Left lobe of liver (tissue), 2 donors: ENCODE measurements at places on chromosomes 3 and 15. TPM values are rescaled to one million over a fixed set of nuclear protein-coding genes. Genes with fewer than 3 reads are reported as not detected.

- no peak for DNase-seq
Observed at GRCh38 chr3:39011191-39011736, 40.5 kb downstream of the SCN11A start.

GRCh38 chr15:52715411-52715810 is 36.2 kb upstream of the ATOSA start:
- no peak for DNase-seq

DNA sequence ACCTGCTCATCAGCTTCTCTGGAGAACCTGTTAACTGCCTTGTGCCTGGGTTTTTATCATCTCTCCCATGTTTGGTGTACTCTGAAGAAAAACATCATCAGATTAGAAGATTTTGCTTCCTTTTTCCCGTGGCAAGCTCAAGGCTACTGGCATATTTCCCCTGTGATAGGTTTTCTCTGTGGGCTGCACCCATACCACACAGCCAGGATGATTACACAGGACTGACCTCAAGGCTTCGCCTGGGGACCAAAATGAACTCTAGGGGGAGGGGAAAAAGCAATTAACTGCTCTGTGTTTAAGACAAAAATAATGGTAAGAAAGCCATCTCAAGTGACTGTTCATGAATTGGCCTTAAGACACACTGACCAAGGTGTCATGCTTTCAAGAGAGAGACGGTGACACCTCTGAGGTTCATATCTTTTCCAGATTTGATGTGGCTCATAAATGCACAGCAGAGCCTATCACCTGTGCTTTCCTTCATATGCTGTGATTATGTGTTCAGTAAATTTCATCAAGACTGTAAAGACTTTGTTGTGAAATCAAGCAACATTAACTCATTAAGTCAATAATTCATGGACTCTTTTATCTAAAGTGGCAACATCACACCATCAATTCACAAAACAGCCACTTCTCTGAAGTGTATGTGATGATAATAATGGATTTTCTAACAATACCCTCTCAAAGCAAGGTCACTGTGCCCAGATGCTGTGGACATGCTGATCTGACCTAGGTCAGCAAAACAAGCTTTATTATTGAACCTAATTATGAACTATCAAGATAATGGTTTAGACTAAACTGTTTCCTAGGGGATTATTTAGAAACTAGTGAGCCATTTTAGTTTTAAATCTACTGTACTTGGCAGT is 427.9 kb downstream of the WDR72 start:
- no peak for DNase-seq

DNA sequence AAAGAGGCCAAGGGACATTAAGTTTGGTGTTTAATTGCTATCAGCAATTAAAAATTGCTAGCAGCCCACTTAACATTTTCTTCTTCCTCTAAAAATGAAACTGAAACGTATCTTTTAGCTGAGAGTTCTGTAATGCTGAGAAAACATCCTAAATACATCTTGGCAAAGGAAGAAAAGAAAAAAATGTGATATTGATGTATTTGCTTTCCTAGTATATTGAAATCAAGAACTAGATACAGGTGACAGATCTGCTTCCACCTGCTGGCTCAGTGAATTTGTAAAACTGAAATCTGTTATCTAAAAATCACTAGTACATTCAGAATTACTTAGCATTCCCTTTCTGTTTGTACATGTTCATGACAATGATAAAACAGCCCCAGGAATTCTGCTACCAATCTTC is 283.2 kb downstream of the ZBTB20 start:
- no peak for DNase-seq

- no peak for DNase-seq
Observed at GRCh38 chr3:11697701-11698100, 54.0 kb upstream of the VGLL4 start.

DNA sequence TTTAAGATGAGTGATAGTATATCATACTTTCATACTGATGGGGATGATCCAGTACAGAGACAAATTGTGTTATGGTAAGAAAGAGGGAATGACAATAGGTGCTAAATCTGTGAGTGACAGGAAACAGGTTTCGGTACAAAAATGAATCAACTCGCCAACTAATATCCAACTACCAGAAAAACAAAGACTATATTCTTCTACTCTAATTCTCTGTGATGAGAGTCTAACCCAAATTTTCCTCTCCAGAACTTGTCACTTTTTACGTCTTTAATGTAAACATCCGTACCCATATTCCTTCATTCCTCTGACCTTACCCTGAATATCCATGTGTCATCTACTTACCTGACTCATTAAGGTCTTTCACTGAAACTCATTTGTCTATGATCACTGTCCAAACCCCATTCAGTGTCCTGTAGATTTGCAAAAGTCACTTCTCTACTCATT is 39.6 kb downstream of the SCAPER start:
- DNase-seq = no peak

- DNase-seq = no peak
Observed at GRCh38 chr3:168844472-168844871, 748.7 kb upstream of the GOLIM4 start.

DNA sequence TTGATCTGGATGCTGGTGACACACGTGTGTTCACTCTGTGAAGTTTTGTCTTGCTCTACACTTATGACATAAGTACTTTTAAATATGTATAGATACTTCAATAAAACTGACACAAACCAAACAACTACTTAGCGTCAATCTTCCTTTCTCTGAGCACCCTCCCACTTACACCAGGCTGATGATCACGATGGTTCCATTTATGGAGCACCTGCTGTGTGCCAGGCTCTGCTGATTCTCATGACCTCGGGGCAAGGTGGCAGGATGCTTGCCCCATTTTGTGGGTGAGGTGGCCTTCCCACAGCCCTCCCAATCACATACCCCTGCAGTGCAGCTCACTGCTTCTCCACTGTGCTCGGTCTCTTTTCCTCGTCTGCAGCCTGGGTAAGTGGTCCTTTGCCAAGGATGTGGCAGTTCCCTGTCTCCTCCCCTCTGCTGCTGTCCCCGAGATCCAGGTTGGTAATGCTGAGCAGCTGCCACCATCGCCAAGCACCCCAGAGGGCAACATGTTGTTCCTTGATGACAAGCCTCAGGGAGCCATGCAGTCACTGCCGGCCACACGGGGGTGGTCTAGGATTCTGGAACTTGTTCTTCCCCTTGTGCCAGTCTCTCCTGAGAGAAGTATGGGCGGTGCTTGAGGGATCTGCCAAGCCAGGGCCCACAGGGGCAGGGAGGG is 20.6 kb upstream of the ADCY5 start:
- DNase-seq = no peak

DNA sequence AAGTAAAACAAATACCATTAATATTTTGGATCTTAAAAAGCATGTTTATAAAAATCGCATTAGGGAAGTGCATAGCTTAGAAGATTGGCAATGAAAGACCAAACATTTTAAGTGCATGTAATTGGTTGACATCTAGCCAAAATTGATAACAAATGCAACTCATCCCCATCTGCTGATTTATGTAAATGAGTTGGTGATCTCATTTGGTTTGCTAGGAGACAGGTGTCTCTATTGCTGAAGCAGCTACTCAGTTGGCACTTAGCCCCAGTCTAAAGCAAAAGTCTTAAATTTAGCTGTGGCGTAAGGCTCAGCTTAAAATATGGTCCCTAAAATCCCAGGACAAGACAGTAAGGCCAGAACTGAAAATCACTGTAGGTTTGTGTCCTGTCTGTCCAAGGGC is 113.5 kb upstream of the CHL1 start:
- DNase-seq = no peak

DNA sequence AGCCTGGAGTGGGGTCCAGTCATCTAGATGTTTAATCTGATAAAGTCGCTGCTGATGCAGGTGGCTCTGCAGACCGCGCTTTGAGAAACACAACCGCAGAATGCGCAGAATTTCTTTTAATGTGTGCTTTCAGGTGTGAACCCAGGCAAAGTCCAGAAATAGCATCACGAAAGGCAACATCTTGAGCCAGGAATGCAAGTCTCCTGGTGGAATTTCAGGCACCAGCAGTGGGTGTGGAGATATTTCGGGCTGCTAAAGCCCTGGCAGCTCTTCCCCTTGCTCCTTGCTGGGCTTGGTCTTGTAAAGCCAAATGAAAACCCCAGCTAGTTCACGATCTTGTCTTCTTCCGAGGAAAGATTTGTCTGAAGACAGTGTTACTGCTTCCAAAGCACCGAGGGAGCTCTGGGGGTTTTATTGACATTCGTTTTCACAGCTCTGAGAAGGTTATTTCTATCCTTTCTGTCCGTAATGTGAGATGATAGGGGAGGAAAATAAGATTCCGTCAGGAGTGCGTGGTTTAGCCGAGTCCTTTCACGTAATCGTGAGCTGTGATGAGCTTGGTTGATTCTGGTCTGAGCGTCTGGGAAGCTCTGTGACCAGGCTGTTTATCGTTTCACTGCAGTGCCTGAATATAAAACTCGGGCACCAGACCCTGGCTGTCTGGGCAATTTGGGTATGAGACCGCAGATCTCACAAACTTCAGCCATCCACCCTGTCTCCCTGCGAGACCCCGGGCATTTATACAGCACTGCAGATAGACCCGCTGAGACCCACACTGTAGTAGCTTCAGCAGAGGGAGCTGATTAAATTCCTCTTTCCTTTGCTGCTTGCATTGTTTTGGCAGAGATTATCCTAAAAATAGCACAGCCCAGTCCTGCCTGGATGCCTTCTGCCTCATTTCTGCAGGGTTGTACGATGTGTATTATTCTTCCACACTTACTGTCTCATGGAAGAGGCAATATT is 67.0 kb upstream of the SLC25A26 start:
- no peak for DNase-seq

- DNase-seq = no peak
Observed at GRCh38 chr3:189103208-189103607, 68.6 kb upstream of the TPRG1 start.

GRCh38 chr3:152313914-152314313 is 45.2 kb downstream of the MBNL1 start:
- no peak for DNase-seq

- DNase-seq = no peak
Observed at GRCh38 chr3:152436707-152437590, 168.2 kb downstream of the MBNL1 start.

DNA sequence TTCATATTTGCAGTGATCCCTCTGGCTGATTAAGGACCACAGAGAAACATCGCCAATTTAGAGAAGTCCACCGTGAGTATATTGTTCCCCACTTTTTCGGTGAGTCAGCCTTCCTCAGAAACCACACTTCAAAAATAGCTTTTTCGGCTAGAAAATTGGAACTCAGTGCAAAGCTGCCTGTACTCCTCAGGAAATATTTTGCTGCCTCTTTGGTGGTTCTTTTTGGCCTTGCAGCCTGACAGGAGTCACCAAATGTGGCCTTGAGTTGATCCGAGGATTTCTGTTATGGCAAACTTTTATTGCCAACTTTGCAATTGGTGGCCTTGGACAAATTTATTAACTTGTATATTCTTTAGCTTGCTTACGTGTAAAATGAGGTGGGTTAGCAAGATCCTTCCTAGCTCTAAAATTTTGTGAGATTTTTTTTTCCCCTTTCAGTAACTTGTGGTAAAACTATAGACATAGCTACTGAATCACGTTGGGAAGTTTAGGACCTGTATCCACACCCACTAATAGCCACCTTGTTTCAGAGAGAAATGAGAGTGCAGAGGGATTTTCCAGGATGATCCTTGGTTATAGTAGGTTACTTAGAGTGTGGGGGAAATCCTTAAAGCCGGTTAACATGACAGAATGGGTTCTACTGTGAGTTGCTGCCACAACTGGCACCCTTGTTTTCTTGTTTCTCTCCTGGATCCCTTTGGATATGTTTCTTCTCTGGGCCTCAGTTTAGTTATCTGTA is 9.9 kb downstream of the ARL6IP5 start:
- DNase-seq = no peak

- no peak for DNase-seq
Observed at GRCh38 chr15:98924401-98925049, 83.1 kb downstream of the PGPEP1L start.

- no peak for DNase-seq
Observed at GRCh38 chr3:167184511-167184910, 195.6 kb downstream of the ZBBX start.

GRCh38 chr3:98969295-98969694 is 67.8 kb upstream of the DCBLD2 start:
- no peak for DNase-seq

DNA sequence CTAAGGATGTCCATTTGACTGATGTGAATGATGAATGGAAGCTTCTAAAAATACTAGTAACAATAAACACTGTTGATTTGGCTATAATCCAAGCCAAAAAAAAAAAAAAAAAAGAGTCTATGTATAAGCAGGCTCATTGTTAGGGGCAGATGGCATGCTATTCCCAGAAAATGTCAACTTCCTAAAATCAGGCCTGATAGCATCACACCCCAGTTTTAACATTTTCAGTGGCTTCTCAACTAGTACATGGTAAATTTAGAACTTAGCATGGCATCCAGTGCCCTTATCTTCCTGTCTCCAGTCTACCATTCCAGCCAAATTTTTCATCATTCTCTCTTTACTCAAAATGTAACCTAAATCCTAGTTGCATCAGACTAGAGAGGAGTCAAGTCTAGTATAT is 288.2 kb upstream of the ZNF385D start:
- DNase-seq = no peak

- DNase-seq = peak; percentile 7
Observed at GRCh38 chr15:99958426-99959097, 225.3 kb upstream of the LYSMD4 start.

DNA sequence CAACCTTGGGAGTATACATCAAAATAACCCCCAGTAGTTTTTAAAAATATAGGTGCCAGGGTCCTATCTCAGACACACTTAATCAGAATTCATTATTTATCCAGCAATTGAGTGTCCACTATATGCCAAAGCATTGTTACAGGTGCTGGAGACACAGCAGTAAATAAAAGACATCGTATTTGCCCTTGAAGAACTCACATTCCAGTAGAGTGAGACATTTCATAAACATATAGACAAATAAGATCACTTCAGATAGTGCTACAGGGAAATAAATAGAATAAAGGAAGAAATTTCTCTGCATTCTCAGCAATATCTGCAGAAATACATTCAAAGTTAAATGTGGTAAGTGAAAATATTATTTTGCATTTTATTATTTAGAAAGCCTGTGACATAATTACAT is 34.1 kb upstream of the ANKRD28 start:
- DNase-seq = no peak

DNA sequence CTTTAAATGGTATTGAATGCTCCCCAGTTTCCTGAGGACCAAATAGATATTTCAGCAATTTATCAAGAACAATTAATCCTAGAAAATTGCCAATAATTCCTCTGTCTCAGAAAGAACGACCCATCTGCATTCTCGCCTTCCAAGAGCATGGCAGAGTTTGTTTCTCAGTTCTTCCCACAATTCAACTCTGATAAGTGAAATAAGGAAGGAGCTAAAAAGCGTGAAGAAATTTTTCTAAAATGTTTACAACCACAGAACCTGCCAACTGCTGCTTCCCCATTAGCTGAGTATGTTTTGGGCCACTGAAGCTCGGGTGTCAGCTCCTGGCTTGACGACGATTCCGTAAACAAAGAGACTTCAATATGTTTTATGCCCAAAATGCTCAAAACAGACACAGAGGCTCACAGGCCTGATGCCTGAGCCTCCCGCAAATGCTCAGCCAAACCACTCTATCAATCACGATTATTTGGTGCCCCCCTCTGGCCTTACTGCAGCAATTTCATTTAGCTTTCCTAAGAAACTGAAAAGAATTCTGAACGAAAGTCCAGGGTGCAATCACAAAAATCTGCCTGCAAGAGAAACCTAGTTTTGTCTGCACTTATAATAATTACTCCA is 259.2 kb upstream of the CCDC54 start:
- no peak for DNase-seq

The RTP4 gene
- 1.9 TPM for total RNA-seq

The LYZL4 gene
- not detected for total RNA-seq

The RPL39L gene
- total RNA-seq = 1.5 TPM

The ATP13A4 gene
- 1.2 TPM for total RNA-seq

The ANKRD63 gene
- total RNA-seq = not detected

The GPX1 gene
- 272 TPM for total RNA-seq

The TXNRD3 gene
- total RNA-seq = 10.7 TPM

The MCF2L2 gene
- 0.13 TPM for total RNA-seq

The CHST2 gene
- 1.2 TPM for total RNA-seq

The CCNB2 gene
- total RNA-seq = 0.28 TPM
